ENCODE measurements at places on chromosomes 6 and 20.

DNA sequence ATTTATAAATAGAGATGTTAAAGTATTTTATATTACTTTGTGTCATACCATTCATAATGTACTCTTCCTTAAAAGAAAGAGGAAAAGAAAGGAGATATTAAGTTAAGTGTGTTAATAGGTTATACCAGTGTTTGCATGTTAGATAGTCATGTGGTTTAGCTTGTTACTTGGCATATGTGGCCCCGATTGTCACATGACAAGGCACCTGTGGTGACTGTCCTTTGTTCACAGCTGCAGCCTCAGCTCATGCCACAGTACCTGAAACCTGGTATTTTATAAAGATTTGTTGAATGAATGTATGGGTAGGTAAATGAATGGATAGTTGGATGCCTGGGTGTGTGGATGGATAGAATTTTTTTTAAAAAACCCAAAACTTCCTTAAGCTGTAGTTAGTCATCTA lies 306.1 kb upstream of the FLRT3 start:
- DNase-seq: no peak

GRCh38 chr6:99143108-99143861 lies 195.5 kb upstream of the FBXL4 start:
- no peak for DNase-seq

GRCh38 chr6:38099221-38099620 lies 279.7 kb downstream of the ZFAND3 start:
- DNase-seq: no peak

DNA sequence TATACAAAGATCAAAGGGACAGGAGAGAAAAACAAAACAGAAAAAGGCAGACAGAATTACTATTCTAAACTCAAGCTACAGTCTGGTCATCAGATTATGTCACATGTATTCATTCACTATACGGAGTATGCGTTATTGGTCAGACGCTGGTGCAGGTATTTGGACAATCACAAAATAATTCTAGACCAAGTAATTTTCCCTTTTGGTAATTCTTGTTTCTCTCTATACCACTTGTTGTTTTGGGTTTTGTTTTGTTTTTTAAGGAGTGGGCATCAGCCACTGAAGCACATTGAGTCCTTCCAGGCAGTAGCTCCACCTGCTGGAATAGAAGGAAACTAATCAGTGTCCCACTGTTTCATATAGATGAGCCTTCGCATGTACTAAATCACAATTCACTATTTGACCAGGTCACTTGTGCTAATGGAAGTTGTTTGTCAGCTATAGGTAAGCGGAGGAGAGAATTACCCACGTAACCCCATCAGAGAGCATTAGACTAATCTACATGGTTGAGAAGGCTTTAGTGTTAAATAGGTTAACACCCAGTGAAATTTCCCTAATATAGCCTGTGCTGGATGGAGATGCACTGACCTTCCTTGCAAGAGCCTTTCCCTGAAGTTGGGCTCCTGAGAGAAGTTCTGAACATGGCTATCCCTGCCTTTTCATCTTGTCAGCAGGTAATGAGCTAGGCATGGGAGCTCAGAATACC lies 77.9 kb downstream of the TNFAIP3 start:
- DNase-seq: no peak

- no peak for DNase-seq
These were observed 9.6 kb downstream of the CCM2L start for GRCh38 chr20:32019563-32020463.

DNA sequence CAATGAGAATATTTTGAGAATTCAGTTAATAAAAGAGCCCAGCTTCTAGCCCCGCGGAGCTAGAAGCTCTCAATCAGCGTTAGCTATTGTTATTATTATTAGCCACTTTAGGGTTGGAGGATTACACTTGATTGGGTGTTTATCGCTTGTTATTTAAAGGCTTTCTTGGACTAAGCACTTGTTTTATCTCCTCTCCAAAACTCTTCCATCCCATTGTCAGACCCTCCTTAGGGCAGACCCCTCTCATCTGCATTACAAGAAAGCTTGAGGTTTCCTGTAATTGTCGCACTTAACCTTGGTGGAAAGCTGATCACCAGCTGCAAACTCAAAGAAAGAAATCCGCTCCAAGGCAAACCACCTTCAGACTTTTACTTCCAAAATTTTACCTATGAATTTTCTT lies 4.8 kb downstream of the DPPA5 start:
- no peak for DNase-seq

GRCh38 chr6:152173957-152174356 lies 366.5 kb downstream of the ESR1 start:
- DNase-seq: no peak

GRCh38 chr6:44730771-44731391 lies 343.4 kb downstream of the CDC5L start:
- no peak for DNase-seq

GRCh38 chr20:52649727-52650126 lies 322.4 kb upstream of the TSHZ2 start:
- no peak for DNase-seq

- no peak for DNase-seq
These were observed 383.9 kb upstream of the MMS22L start for GRCh38 chr6:97666889-97667288.

- DNase-seq: no peak
These were observed 134.5 kb upstream of the SIM1 start for GRCh38 chr6:100599088-100599770.

- no peak for DNase-seq
These were observed 262.9 kb downstream of the SOX4 start for GRCh38 chr6:21856456-21856825.

DNA sequence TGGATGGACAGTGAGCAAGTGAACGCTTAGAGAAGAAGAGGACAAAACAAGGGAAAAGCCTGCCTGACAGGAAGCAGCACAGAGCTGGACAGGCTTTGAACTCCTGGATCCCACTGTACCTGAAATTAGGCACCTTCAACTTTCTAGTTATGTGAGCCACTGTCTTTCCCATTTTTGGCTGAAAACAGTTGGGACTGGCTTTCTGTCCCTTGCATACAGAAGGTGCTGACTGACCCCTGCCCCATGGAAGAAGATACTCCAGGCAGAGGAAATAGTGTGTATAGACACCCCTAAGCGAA lies 122.8 kb downstream of the CEBPB start:
- no peak for DNase-seq

DNA sequence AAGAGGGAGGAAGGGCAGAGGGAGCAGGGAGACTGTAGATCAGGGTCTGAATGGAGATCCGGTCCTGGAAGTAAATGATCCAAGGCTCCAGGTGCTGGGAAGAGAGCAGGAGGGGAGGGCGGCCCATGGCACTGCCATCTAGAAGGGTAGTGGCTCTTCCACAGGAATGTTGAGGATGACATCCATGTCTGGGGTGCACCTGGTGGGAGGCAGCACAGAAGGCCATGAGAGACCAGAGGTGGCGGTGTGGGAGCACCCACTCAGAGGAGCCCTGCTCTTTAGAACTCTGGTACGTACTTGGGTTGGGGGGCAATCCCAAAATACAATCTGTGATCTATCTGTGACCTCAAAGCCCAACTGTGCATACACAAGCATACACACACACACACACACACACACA lies 13.5 kb downstream of the DEFB132 start:
- DNase-seq: no peak

GRCh38 chr6:39822846-39823815 lies 31.0 kb downstream of the DAAM2 start:
- no peak for DNase-seq

- no peak for DNase-seq
These were observed 52.0 kb downstream of the HIVEP1 start for GRCh38 chr6:12064131-12064530.

- DNase-seq: no peak
These were observed 15.7 kb downstream of the VTA1 start for GRCh38 chr6:142162780-142163179.

GRCh38 chr6:39209911-39210310 lies 19.4 kb downstream of the KCNK5 start:
- no peak for DNase-seq

All from activated gamma-delta T cell treated with anti-CD3 and anti-CD28 coated beads, Interleukin-2, amount 50 U/mL, for 16 hours (primary cell).